ENCODE measurements at places on chromosomes 3 and 15. TPM values are rescaled to one million over a fixed set of nuclear protein-coding genes. Genes with fewer than 3 reads are reported as not detected.
A peak's percentile ranks its signal among the peaks of the same experiment; 100 is the strongest.

- DNase-seq = peak; percentile 66
Measured at GRCh38 chr3:105827959-105828358, 40.9 kb downstream of the CBLB start.

DNA sequence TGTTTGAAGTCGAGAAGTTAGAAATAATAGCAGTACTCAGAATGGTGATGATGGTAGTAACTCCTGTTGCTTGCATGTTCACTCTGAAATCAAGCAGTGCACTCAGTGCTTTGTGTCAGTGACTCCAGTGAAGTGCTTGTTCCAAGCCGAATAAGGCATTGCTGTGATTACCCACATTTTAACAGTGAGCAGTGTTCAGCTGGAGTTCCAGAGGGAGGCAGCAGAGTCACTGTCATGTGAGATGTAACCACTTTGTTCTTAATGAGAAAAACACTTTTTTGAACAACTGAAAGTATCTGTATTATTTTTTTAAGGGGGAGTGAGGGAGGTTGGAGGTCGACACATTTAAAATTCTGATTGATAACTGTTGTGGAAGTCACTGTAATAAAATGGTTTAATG, 3.7 kb downstream of the MDFIC2 start:
- DNase-seq = peak; percentile 11

- DNase-seq = no peak
Measured at GRCh38 chr3:101156787-101157345, 163.5 kb downstream of the IMPG2 start.

DNA sequence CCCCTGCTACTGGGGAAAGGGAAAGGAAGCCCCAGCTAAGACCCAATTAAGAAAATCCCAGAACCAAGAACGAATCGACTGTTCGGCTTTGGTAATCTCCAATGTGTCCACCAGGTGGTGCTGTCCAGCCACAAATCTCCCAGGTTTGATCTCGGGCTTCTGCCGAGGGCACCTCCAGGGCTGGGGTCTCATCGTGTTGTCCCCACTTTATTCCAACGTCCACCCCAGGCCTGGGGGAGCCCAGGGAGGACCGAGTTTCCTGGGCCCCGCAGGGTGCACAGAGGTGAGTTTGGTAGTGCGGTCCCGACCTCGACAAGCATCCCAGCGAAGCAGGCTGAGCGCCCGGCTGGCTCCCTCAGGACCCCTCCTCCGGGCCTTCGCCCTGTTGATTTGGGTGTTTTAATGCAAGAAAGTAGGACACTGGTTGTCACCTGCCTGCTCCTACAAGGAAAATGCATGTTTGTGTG, 185.1 kb downstream of the GOLGA6L6 start:
- DNase-seq = no peak

- no peak for DNase-seq
Measured at GRCh38 chr3:49415931-49416601, 3.8 kb downstream of the TCTA start.

DNA sequence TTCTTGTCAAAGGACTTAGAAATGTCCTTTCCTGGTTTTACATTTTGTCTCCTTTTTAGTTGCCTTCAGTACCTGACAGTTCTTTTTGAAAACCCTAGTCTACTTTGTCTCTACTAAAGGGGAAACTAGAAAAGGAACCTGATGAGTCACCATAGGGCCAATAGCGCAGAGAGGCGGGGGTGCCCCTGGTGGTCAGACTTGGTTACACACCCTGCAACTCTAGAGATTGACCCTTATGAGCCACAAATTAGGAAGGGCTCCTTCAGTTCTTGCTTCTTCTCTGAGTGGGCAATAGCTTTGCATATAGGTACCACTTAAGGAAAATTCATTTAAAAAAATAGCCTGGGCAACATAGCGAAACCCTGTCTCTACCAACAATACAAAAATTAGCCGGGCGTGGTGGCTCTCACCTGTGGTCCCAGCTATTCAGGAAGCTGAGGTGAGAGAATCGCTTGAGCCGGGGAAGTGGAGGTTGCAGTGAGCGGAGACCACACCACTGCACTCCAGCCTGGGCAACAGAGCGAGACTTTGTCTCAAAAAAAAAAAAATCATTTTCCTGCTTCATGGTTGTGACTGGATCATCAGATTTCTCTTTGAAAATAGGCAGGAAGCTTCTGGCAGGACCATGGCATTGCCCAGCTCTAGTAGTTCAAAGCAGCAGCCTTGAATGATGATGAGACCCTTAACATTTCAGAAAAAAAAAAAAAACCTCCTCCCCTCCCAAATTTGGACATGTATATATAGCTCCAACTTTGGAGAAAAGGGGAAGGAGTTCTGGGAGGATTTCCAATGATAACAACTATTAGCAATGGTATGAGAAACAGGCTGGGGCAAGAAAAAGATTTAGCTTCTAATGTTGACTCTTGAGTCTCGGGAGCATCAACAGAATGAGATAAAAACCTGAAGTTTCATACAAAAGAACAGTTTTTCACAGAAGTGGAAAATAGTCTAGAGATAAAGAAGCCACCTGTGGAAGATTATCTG, 45.2 kb upstream of the RASA2 start:
- peak; percentile 85 for DNase-seq

- peak; percentile 7 for DNase-seq
Measured at GRCh38 chr15:42279234-42279723, 6.0 kb upstream of the TMEM87A start.

- no peak for DNase-seq
Measured at GRCh38 chr3:188706599-188706998, 465.2 kb upstream of the TPRG1 start.

- no peak for DNase-seq
Measured at GRCh38 chr15:50330921-50331320, 24.1 kb downstream of the GABPB1 start.

DNA sequence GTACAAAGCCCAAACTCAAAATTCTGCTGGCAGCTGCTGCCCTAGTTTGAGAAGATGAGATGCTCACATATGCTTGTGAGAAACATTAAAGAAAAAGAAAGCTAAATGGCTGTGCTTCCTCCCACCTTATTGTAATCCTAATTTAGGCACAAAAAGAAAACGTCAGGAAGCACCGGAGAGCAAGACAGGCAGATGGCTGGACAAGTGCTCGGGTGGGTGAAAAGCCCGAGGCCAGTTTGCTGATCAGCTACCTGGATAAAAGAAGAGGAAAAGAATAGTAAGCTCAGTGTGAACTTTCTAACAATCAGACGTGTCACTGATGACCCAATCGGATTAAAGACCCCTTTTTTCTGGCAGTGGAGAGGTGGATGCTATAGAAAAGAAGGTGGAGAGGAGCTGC, 368.0 kb upstream of the ATP10A start:
- DNase-seq = no peak

DNA sequence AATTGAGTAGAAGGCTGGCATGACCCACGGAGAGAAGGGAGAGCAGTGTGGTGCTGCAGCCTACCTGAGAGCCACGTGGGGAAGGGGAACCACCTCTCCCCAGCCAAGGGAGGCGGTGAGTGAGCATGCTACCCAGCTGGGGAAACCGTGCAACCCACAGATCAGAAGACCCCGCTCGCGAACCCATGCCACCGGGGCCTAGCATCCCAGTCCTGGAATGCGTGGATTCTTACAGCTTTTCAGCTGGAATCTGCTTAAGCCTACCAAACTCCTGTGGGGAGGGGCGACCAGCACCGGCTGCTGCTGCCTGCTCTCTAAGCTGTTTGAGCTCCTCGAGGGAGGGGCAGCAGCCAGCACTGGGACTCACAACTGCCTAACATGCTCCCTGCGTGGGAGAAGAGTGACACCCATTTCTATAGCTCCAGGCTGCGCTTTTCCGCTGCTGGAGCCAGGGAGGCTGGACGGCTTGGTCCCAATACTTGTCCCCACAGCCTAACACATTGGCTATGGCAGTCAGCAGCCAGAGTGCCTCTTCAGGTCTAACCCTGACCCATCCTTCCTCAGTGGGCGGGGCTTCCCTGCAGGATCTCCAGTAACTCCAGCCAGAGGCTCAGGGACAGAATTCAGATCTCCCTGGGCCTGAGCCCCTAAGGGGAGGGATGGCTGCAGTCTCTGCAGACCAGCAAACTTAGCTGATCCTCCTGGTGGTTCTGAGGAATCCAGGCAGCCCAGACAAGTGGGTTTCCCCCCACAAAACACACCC, 20.0 kb upstream of the TEX55 start:
- no peak for DNase-seq

DNA sequence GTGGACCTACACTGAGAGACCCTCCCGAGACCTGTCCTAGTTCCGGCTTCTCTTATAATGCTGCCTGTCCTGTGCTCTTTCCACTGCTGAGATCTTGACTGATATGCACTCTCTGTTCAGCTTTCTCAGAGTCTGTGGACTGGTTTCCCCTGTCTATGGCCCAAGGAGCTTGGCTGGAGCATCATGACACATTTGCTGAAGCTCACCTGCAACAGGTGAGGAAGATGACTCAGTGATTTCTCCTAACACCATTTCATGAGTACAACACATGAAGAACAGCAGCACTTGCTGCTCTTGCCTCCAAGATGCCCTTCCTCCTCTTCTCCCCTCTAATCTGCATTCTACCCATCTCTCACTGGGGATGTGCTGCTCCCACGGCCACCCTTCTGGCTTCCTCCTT, 92.1 kb downstream of the DUT start:
- DNase-seq = no peak

- DNase-seq = peak; percentile 36
Measured at GRCh38 chr3:43733459-43734384, 43.0 kb downstream of the ABHD5 start.

DNA sequence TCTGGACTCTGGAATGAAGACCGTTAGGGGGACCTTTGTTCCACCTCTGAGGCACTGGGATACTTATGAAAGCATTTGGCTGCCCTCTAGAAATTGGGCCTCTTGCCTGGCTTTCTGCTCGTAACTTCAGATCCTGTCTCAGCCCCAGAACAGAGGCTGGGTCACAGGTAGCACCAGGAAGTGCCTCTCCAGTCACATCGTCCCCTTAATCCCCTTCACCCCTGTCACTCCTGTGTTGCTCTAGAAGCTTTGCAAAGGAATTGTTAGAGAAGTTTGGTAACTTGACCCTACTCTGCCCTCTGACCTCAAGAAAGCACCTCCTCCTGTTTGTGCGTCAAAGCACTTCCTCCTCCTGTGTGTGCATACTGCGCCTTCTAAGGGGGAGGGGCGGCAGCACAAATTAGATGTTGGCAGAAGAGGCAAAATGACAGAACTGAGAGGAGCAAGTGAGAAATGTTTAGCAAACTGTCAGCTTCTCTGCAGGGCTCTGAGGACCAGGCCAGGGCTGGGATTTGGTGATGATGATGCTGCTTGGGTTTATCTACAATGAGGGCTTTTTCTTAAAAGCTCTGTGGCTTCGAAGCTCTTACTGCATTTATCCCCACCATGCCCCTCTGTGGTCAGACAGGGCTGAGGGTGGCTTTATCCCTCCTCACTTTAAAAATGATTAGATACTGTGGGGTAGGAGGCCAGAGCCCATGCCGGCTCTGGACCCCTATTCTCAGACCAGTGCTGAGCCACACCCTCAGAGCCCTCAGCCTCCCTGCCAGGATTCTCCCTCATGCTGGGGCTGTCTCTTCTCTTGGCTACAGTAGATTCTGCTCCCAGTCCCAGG, 76.2 kb downstream of the LARS2 start:
- peak; percentile 4 for DNase-seq

The BOC gene
- 0.10 TPM for polyA plus RNA-seq

The SLCO2A1 gene
- polyA plus RNA-seq = 11.9 TPM

The IQCF5 gene
- polyA plus RNA-seq = not detected

The DAZL gene
- not detected for polyA plus RNA-seq

The PLCH1 gene
- 0.03 TPM for polyA plus RNA-seq

The ALS2CL gene
- 7.8 TPM for polyA plus RNA-seq

Data from endothelial cell of umbilical vein (primary cell).